ENCODE measurements at places on chromosomes 7 and 10.

DNA sequence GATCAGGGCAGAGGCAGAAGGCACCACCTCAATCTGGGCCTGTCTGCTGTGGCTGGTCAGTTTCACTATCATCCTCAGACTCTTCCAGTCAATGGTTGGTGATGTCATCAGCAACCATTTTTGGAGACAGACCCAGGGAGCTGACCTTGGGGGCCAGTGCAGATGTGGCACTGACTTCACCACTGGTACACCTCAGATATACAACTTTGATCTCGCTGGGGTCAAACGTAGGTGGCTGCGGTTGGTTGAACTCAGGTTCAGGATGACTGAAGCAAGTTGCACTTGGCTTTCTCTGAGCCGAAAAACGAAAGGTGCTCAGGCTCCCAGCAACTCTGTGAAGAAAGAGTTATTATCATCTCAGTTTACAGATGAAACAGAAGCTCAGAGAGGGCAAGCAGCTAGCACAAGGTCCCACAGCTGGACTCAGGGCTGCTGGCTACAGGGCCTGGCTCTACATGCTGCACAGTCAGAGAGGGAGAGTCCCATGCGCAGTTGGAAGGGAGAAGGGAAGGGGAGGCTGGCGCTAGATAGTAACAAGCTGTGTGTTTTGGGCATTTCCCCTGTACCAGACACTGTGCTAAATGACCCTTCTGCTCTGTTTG lies 27.2 kb downstream of the ANKRD16 start:
- no peak for DNase-seq

DNA sequence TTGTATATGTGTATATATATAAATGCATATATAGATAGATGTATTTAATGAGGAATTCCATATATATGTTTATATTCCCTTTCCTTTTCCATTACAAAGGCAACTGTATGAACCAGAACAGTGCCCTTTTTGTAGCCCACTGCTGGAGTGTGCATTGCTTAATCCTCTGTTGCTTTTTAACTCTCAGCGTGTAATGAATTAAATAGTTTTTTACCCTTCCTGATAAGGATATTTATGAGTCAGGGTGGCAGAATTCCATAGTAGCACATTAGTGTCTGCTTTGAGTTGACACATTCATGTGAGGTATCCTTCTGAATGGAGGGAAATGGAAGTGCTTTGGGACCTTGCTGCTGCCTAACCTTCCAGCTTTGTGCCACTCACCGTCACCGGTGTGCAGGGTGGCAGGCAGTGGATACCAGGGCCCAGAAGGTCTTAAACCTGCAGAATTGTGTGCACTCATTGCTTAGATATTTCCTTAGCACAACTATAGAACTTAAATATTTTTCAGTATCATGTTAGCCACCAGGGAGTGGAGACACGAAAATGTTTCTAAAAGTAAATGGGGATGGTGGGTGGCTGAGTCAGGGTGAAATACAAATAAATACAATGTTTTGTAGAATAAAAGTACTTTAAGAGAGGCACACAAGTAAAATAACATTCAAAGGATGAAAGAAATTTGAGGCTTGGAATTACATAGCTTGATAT lies 117.9 kb downstream of the SND1 start:
- no peak for DNase-seq

DNA sequence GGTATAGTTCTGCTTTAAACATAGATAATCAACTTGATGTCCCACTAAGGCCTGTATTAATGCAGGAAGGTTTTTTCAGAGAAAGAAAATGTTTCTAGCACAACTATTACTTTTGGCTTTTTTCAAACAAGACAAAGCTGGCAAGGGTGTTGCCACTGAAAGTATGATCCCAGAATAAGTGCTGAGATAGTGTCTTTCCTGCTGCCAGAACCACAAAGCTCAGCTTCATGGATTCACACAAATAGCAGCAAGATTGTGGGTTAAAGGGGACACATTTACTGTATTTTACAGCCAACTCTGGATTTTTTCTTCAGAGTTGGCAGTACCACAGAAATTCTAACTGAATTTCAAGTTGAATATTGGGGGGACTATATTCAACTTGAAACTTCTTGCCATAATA lies 4.3 kb downstream of the NCOA4 start:
- DNase-seq: no peak

GRCh38 chr7:155295511-155295910 lies 2.2 kb upstream of the INSIG1 start:
- no peak for DNase-seq

DNA sequence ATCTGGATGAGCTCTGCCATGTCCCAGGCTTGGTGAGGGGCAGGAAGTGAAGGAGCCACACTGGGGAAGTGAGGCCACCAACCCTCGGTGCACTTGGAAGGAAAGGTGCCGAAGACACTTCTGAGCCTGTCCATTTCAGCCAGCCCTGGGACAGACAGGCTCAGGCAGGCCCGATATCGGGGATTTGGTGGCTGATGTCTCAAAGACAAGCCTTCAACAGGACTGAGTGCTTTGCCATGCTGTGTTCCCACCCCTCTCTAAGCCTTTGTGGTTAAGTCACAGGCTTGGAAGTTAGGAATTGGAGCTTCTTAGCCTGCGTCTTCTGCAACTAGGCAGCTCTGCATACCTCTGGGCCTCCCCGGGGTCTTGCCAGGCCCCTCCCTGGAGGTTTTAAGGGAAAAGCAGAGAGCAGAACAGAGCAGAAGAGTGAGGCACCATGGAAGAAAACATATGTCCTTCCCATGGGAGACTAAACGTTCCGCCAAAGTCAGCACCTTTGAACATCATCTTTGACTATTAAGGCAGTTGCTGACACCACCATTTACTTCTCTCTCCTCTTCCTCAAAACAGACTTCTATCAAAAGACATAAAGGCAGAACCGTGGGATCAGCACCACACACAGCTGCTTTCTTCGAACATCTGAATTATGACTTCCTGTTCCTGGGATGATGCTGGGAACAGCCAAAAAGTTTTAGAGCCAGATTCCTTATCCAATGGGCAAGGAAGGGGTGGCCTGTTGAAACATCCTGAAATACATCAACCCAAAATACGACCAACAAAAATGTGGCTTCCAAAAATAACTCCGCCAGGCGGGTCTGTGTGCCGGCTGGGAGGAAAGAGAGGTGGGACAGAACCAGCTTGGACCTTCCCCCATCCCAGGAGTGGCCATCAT lies 71.8 kb downstream of the AFAP1L2 start:
- DNase-seq: no peak

DNA sequence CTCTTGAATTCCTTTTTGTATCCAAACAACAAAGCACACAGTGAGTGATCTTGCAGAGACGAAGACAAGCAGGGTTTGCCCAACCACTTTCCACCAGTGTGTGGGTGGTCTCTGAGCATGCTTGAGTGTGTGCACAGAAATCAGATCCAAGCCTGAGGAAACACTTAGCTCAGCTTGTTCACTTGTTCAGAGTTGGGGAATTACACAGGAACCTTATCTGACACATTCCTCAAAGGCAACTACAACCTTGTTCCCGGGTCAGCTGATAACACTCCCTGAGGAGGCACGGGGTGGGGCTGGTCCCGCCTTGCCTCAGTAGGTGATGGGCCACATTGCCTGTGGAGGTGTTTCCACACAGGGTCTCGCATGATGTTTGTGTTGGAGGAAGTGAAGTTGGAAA lies 216.9 kb downstream of the DYNC1I1 start:
- no peak for DNase-seq

DNA sequence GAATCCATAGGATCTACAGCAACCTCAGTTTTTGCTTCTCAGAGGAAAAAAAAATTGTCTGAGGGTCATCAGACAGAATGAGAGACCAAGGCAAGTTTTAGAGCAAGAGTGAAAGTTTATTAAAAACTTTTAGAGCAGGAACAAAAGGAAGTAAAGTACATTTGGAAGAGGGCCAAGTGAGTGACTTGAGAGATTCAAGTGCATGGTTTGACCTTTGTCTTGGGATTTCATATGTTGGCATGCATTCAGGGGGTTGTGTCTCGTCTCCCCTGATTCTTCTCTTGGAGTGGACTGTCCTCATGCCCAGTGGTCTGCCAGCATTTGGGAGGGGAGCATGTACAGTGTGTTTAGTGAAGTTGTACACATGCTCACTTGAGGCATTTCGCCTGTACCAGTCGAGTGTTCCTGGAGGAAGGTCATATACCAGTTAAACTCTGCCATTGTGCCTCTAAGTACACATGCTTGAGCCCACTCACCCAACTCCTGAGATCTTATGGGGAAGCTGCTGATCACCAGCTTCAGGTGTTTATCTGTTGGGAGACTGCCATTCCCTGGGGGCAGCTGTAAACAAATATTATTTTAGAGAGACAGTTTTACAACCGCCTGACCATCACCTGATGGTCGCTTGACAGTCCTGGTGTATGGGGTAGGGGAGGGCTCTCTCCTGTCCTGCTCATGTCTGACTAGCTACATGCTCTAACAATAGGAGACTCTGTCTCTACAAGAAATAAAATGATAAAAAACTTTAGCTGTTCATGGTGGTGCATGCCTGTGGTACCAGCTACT lies 109.4 kb downstream of the EEPD1 start:
- no peak for DNase-seq

GRCh38 chr7:65250697-65251395 lies 122.8 kb upstream of the ZNF92 start:
- DNase-seq: no peak

GRCh38 chr7:130789436-130789835 lies 55.4 kb upstream of the KLF14 start:
- no peak for DNase-seq

DNA sequence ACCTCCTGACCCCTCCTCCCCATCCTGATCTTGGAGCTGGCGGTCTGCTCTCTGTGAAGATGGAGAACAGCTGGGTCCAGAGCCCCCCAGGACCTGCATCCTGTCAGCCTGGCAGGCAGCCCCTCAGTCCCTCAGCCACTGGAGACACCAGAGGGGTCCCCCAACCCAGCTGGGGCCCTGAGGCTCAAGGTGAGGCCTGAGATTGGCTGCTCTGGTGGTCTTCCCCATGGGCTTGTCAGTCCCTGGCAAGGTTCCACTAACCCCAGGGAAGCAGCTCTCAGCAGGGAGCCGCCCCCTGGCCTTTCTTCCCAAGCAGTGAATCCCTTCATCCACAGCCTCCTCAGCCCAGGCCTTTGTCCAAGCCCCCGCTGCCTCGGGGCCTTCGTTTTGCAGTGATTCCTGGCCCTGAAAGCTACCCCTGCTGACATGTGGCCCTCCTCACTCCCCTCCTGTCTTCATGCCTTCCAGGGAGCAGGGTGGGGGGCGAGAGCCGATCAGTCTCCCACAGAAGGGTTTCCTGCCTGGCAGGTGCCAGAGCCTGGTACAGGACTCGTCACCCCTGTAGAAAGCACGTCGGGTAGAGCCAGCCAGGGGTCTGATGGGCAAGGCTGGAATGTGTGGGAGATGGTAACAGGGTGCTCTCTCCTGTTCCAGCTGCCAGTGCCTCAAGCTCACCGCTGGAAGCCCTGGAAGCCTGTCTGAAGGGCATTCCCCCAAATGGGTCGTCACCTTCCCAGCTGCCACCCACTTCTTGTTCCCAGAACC lies 48.5 kb downstream of the ZNF467 start:
- no peak for DNase-seq

DNA sequence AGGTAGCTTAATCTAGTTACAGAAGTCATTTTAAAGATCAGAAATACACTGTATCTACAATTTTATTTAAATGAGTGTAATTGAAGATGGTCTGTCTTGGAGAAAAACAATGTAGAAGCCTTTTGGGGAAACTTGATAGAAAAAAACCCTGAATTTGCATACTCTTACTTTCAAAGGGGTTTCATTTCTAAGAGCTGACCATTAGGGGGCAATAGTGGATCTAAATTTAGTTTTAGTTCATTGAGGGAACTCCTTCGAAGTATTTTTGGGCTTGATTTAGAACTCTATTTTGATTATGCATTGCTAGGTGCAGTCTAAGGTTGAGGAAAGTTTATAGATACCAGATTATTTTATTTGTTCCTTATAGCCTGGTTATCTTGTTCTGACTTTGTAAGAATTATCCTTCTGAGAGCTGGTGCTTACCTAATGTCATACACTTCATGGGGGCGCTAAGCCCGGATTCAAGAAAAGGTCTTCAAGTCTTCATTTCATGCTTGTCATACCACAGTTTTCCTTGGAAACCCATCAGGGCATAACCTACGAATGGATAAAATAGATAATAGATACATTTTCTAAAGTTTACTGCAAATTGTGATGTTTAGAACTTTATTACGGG lies 69.1 kb upstream of the MXI1 start:
- peak; percentile 1 for DNase-seq

DNA sequence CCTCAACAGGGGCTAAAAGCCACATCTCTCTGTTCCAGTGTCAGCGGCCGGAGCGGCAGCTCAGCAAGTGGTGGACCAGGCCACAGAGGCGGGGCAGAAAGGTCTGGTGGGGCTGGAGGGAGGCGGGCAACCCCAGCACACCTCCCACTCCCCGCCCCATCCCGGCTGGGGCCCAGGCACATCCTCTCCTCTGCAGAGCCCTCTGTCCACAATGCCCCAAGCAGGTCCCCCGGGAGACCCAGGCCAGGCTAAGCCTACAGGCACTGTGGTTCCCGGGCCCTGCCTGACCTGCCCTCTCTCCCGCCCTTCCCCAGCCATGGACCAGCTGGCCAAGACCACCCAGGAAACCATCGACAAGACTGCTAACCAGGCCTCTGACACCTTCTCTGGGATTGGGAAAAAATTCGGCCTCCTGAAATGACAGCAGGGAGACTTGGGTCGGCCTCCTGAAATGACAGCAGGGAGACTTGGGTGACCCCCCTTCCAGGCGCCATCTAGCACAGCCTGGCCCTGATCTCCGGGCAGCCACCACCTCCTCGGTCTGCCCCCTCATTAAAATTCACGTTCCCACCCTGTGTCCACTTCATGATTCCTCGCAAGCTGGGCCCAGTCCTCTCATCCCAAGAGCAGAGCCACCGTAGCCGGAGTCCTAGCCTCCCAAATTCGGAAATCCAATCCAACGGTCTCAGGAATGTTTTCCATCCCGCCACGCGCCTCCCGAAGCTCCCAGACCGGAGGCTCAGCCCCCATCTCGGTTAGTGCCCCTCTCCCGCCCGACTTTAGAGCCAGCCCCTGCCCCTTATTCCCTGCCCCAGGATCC lies 2.1 kb downstream of the ADIRF start:
- no peak for DNase-seq

- no peak for DNase-seq
Observed at GRCh38 chr7:131826960-131827359, 270.5 kb upstream of the PODXL start.

DNA sequence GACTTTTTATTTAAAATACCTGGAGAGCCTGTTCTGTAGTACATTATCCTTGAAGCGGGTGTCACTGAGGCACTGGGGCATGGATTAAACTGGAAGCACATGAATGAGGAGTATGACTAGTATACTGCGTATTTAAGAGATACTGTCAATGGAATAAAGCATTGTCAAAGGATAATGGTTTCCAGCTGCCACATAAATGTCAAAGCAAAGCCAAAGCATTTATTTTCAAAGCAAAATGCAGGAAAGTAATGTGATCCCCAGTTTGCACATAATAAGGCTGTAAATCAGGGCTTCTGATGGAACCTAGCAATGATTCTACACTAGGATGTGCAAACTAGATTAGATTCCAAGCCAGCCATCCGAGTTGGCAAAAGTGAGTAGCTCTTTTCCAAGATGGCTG lies 240.1 kb downstream of the POU6F2 start:
- no peak for DNase-seq

GRCh38 chr10:131043039-131043691 lies 268.4 kb downstream of the TCERG1L start:
- DNase-seq: no peak
